ENCODE measurements at places on chromosomes 11 and 22.

DNA sequence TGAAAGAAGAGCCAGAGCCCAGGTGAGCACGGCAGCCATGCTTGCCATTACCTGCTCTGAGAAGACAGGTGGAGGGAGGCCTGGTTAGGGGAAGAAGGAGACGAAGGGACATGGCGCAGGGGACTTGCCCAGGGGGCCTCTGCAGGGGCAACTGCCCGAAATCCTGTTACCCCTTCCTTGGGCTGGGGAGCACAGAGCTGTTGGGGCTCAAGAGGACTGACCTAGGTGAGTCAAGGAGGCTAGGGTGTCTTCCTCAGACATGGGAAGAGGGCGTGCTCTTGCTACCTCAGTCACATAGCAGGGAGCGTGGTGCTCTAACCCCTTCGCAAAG, at the start of gene APOA5:
APOA5 (minus strand) TSS at position 67 of the 331 bp plus-strand sequence; CDS start at position 48, 19 bp downstream.
- DNase-seq, result no peak

DNA sequence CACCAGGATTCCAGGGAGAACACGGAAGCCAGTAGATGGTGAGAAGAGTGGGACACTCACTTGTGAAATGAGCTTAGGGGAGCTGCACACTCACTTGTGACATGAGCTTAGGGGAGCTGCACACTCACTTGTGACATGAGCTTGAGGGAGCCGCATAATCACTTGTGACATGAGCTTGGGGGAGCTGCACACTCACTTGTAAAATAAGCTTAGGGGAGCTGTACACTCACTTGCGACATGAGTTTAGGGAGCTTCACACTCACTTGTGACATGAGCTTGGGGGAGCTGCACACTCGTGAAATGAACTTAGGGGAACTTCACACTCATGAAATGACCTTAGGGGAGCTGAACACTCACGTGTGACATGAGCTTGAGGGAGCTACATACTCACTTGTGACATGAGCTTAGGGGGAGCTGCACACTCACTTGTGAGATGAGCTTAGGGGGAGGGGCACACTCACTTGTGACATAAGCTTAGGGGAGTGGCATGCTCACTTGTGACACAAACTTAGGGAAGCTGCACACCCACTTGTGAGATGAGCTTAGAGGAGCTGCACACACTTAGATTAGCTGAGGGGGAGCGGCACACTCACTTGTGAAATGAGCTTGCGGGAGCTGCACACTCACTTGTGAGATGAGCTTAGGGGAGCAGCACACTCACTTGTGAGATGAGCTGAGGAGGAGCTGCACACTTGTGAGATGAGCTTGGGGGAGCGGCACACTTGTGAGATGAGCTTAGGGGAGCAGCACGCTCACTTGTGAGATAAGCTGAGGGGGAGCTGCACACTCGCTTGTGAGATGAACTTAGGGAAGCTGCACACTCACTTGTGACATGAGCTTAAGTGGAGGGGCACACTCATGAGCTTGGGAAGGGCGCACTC, 59.0 kb downstream of the NCAPD3 start:
- DNase-seq, result no peak

DNA sequence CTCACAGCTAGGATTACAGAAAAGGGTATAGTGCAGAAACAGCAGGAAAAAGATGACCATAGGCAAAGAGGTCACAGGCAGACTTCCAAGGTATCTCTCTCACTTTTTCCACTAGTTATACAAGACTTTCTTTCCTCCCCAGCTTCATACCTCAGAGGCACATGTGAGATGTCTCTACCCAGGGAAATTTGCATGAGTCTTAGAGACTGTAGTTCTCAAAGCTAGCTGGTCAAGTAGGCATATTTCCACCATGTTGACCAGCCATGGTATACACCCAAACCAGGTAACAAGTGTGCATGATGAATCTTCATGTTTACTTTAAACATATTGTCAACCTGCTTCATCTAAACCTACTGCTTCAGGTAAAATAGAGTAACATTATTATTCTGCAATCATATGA, 27.9 kb downstream of the PRMT3 start:
- DNase-seq, result no peak

DNA sequence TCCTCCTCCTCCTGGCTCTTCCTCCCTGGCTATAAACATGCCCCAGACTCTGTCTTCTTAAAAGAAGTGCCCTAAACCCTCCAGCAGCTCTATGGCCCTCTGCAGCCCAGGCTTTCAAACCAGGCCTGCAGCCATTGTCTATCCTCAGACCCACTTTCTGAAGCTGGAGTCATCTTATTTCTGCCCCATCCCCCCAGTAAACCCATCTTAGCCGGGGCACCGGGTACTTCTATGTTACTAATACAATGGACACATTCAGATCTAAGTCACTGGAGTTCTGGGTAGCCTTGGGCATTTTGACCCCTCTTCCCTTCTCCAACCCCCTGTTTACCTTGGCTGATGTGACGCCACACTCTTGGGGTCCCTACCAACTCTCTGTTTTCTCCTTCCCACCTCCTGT, 29.7 kb upstream of the CACNG2 start:
- DNase-seq, result no peak

GRCh38 chr11:73236854-73237253, 18.8 kb downstream of the P2RY2 start:
- DNase-seq, result peak; percentile 40

DNA sequence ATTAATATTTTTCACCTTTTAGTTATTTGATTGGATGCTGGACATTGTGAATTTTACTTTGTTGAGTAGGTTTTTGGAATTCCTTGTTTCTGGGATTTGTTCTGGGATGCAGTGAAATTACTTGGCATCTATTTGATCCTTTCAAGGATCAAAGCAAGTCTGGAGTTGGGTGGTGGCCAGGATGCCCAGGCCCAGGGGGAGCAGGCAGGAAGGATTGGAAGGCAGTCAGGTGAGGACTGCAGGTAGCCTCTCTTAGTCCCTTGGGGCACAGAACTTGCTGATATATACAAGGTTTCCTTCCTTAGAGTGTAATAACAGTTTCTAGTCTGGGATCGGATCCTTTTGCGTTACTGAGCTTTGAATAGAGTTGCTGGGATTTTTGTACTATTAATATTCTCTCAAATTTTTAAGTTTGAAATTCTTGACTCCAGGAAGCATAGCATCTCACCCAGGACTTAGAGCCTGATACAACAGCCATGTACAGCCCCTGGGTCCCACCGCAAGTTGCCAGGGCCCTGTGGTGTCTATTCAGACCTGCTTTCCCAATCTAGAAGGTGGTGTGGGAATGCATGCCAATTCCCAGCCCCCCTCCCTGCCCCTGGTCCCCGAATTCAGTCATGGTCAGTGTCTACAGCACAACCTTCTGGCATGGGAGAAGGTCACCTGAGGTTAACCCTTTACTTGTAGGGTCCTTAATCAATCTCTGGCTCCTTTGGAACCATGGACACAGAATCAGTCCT, 6.1 kb downstream of the ZNF74 start:
- DNase-seq, result no peak
